ENCODE measurements at places on chromosomes 2 and 18. TPM values are rescaled to one million over a fixed set of nuclear protein-coding genes. Genes with fewer than 3 reads are reported as not detected.

Gene SAG
- polyA plus RNA-seq, result not detected

DNA sequence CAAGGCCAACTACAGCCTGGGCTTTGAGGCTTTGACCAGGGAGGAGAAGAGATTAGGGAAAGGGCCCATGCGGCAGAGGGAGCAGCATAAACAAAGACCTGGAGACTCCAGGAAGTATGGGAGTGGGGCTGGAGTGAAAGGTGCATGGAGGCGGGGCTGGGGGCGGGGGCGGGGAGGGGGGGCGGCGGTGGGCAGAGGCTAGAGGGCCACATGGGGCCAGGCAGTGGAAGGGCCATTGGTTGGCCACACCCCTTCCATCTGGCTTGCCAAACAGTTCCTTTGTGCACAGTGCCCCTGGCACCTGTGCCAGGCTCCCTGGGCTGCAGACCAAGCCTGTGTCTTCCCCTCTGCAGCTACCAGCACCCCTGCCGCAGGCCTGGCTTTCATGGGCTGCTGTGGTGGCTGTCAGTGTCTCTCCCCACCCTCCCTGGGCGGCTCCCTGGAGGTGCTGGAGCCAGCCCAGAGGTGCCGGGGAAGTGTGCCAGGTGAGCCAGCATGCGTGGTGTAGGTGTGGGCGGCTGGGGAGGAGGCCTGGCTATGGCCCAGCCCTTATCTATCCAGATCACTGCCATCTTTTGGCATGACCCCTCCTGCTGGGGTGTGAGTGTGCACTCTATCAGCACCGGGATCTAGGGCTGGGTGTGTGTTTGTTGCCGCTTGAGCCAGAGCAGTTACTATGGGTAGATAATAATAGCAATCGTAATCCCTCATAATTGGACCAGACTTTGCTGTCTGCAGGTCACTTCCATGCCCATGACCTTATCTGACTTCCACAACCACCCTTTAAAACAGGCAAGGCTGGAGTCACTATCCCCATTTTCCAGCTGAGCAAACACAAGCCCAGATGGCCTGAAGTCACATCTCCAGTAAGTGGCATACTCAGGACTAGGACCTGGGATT is 30.5 kb downstream of the DNMT3A start:
- no peak for DNase-seq
- H3K27ac ChIP-seq, result no peak overlapping the region
- peaks cover 5% of the 10 kb centered on the region for H3K36me3 ChIP-seq

Gene TUBA4B
- 0.11 TPM for polyA plus RNA-seq

- H3K4me3 ChIP-seq, result no peak overlapping the region
- no peaks in the 10 kb centered on the region for H3K27me3 ChIP-seq
- H3K4me1 ChIP-seq, result no peaks in the 10 kb centered on the region
- DNase-seq, result no peak
Measured at GRCh38 chr2:240597054-240597418, 10.5 kb downstream of the CAPN10 start.

DNA sequence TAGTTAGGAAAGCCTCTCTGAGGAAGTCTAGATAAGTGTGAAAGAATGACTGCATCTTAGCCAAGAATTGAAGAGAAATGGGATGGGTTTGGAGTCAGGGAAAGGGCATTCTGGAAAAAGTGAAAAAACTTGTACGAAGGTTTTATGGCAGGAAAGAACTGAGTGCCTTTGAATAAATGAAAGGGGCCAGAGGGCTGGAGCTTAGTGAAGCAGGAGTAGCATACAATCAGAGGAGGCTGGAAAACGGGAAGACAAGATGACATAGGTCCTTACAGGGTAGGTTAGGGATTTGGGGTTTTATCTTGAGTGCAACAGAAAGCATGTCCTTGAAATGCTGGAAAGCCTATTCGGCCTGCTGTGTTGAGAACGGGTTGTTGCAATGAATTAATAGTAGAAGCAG is 152.6 kb upstream of the RND3 start:
- no peaks in the 10 kb centered on the region for H3K27me3 ChIP-seq
- H3K4me3 ChIP-seq, result no peak overlapping the region
- DNase-seq, result no peak
- no peaks in the 10 kb centered on the region for H3K36me3 ChIP-seq
- no peaks in the 10 kb centered on the region for H3K4me1 ChIP-seq

Gene SERPINB11
- not detected for polyA plus RNA-seq

- no peak overlapping the region for H3K27ac ChIP-seq
- H3K4me3 ChIP-seq, result no peak overlapping the region
- no peaks in the 10 kb centered on the region for H3K27me3 ChIP-seq
- no peaks in the 10 kb centered on the region for H3K36me3 ChIP-seq
- no peak for DNase-seq
Measured at GRCh38 chr2:100006516-100006915, 135.9 kb downstream of the AFF3 start.

Gene NGEF
- not detected for polyA plus RNA-seq

DNA sequence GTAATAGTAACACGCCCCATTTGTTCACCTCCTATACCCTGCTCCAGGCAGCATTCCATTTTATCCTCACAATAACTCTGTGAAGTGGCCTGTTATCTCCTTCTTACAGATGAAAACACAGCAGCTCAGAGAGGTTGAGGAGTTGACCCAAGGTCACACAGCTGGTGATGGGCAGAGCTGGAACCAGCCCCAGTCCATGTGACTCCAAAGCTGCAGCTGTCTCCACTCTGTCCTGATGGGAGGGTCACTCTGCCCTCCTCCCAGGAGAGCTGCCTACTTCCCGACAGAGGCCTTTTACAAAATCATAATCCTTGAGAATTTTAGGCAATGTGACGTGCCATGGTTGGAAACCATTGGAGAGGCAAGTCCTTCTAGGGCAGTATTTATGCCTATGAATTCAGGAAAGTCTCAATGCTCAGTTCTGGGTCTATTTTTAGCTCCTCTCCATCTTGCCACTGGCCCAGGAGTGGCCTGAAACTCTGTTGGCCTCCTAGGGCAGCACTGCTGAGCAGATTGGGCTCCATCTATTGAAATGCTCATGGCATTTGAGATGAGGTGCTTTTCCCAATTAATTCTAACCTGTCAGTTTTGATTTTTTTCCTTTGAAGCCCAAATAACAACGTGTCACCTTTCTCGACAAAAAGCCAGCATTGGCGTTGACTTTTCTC is 162.0 kb upstream of the MSH6 start:
- no peaks in the 10 kb centered on the region for H3K4me1 ChIP-seq
- H3K4me3 ChIP-seq, result no peak overlapping the region
- H3K27ac ChIP-seq, result no peak overlapping the region
- H3K27me3 ChIP-seq, result no peaks in the 10 kb centered on the region
- H3K36me3 ChIP-seq, result no peaks in the 10 kb centered on the region
- DNase-seq, result no peak

Measured in GM12878 (cell line).